ENCODE measurements at places on chromosomes 7 and 10.

GRCh38 chr10:4067931-4068561, 283.0 kb upstream of the KLF6 start:
- DNase-seq, result no peak

GRCh38 chr10:70479165-70479581, 606 bp downstream of the PALD1 start:
- DNase-seq, result no peak

GRCh38 chr10:10032991-10033390, 984.7 kb upstream of the CELF2 start:
- DNase-seq, result no peak

- DNase-seq, result no peak
Measured at GRCh38 chr7:22357311-22358175, 589 bp upstream of the RAPGEF5 start.

- no peak for DNase-seq
Measured at GRCh38 chr7:54299426-54299825, 242.7 kb upstream of the VSTM2A start.

- no peak for DNase-seq
Measured at GRCh38 chr7:20270371-20270770, 53.2 kb upstream of the MACC1 start.

DNA sequence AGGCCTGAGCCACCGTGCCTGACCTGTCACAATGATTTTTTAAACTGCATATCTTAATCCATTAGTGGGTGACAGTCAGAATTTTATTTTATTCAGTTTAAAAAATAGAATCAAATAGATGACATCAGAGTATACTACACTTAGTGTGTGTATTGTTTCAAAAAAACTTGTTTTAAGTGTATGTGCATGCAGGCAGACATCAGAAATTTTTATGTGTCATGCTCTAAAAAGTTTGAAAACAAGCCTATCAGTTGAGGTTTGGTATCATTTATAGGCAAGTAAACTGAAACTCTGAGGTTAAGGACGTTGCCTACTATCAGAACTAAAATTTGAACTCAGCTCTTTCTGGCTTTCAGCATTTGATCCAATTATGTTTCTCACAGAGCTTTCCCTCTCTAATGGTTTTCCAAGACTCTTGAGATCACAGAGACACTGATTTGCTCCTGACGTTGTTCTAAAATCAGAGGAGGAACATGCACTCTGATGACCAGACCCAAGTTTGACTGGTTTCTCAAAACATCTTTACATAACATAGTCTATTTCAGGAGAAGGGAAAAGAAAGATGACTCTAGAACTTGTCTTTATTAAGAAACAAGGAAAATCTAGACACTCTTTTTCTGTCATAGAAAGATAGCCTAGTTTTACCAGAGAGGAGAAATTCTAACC, 188.6 kb downstream of the AUTS2 start:
- DNase-seq, result no peak

DNA sequence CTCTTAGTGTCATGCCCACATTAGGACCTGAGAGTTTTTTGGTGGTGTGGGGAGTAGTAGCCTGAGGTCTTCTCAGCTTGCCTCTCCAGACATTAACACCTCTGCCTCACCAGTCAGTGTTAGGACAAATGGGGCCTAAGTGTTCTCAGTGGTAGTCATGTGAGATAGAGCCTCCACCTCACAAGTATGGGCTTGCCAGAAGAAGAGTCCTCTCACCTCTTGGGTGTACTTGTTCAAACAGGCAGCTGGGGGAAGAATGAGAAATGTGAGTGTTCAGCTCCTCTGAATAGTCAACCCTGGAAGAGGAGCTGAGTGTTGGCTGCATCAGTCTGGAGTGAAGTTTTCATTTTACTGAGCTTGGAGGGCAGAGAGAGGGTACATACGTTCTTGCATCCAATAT, 464.6 kb downstream of the POM121L12 start:
- no peak for DNase-seq

DNA sequence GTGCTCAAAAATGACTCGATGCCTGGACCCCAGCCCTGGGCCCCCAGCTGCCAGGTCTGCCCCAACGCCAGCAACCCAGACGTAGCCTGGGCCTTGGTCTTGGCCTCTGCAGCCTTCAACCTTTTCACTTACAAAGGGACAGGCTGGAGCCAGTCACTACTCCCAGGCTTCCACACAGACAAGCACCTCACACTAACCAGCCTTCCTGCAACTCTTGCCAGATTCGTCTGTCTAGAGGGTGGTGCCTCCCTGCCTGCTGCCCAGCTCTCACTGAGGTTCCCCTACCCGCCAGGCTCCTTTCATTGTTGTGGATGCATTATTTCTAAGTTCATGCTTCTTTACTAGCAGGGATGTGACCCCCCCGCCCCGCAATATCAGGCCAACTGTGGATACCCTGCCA, 56.3 kb downstream of the NUDCD3 start:
- DNase-seq, result no peak

- DNase-seq, result no peak
Measured at GRCh38 chr10:120607710-120608703, 151.0 kb downstream of the PLPP4 start.

DNA sequence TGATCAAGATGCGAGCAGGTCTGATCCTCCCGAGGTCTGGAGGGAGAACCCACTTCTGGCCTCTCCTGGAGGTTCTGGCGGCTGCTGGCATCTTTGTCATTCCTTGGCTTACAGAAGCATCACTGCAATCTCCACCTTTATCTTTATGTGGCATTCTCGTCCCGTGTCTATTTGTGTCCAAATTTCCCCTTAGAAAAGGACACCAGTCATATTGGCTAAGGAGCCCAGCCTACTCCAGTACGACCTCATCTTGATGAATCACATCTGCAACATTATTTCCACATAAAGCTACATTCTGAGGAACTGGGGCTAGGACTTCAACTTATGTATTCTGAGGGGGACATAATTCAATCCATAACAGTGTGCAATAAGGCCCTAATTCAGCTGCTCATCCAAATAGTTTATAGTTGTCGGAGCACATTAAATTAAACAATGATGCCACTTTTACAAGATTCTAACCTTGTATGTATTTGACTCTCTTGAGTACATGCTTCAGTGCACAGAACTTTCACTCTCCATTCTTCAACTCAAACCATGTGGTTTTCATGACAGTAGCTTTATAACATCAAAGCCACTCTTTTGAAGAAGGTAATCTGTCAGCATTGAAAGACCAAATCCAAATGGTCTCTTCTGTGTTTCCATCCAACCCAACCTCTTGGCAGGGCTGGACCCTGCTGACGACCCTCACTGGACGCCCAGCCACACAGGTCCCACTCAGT, 86.2 kb upstream of the DDC start:
- DNase-seq, result no peak

DNA sequence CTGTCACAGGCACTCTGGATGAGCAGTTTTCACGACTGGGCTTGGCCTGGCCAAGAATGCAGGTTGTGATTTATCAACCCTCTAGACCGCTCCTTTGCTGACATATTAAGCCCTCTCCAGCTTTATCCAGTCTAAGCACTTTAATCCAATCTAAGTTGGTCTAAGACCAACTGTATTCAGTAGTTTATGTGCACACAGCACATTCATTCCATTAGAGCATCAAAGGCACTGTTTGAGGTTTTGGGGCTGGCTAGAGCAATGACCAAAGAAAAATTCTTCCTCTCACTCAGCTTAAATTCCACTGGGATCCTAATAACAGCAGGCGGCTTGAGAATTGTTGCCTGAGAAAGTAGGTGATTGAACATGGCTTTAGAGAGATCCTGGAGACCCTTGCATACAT, 176.0 kb upstream of the INSYN2A start:
- no peak for DNase-seq

DNA sequence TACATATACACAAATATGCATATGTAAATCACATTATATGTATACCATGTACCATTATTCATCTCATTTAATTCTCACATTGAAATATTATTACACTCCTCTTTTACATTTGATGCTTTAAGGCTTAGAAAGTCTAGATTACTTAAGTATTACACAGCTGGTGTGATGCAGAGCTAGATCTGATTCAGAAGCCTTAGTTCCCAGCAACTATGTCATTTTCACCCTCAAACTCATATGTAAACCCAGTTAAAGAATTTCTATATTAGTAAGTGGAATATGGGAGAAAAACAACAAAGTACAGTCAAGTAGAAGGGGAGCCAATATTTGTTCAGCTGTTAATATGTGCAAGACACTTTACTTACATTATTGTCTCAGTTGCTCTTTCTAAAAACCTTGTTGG, 74.3 kb upstream of the CSTF2T start:
- no peak for DNase-seq

DNA sequence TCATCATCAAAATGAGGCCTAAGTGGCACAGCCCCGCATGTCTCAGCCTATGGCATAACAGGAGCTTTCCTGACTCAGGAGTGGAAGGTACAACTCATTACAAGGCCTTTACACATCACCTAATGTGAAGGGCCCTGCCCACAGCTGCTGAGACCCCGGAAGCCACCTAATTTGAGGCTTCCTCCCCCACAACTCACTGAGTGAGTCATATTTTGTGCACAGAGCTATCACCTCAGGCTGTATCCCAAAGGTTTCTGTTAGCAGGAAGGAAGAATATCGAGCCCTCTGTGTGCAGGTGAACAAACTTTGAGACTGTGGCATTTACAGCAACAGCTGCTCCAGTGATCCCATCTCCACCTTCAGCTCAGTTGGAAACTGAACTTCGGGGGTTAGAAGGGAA, 20.6 kb downstream of the HTR5A start:
- peak; percentile 18 for DNase-seq

DNA sequence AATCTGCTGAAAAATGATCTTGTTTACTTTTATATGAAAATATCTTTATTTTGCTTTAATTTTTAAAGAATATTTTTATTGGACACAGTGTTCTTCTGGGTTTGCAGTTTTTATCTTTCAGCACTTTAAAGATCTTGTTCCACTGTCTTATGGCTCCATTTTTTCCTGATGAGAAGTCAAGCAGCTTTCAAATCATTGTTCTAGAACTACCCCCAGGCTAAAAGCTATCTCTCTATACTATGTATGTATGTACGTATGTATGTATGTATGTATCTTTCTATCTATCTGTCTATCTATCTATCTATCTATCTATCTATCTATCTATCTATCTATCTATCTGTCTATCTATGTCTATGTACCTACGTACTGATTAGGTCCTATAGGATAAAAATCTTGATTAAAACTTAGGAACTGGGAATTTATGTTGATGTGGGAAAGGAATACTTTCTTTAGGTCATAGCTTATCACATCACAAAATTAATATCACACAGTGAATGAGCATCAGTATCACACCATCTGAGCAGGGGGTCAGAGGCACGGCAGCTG, 35.4 kb upstream of the TSPAN13 start:
- DNase-seq, result no peak

GRCh38 chr10:266974-267425, 131.7 kb downstream of the ZMYND11 start:
- DNase-seq, result no peak

DNA sequence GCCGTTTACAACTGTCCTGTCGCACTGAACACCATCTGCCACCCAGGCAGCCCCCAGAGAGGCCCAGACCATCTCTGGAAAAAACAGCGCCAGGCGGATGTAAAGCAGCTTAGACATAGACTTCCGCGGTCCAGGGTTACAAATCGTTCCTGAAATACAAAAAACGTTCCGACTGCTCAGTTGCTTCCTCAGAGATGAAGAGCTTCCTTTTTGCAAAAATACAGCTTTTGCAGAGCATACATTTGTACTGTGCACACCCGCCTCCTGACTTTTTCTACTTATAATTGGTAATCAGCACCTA, 11.4 kb downstream of the DAGLB start:
- no peak for DNase-seq

DNA sequence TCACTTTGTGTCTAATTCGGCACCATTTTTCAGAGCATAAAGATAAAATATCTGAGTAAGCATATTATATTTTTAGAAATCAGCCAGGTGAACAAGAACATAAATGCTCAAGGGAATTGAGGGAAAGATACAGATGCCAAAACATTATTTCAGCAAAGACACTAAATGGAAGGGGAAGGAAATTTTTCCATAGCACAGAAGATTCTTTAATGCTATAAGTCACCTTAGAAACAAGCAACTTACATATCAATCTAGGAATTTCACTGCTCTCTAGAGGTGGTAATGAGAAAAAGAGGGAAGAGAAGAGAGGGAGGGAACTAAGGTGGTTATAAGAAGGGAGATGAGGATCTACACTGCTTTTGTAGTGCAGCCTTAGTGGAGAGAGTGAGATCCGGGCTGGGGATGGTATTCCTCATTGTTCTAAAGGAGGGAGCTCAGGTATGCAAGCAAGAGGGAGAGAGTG, 20.4 kb downstream of the ZNF365 start:
- no peak for DNase-seq

DNA sequence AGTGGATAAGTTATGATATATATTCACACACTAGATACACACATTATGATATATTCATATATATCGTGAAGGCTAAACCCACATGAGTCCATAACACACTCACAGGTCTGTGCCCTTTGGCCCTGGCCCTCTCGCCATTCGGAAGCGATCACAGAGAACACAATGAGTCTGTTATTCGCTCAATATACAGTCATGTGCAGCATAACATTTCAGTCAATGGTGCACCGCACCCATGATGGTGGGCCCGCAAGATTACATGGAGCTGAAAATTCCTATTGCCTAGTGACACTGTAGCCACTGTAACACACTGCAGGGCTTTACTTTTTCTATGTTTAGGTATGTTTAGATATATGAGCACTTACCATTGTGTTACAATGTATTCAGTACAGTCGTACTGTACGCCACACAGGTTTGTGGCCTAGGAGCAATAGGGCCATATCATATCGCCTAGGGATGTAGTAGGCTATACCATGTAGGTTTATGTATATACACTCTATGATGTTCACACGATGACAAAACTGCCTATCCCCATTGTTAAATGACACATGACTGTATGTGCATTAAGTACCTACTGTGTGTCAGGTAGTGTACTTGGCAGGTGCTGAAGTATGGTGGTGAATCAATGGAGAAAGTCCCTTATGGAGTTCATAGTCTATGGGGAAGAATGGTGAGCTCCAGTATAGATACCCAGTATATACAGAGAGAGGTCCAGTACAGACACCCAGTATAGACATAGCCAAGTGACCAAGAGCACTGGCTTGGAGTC, 198.8 kb upstream of the KLF14 start:
- no peak for DNase-seq

GRCh38 chr7:139044813-139045794, 9.3 kb upstream of the ZC3HAV1L start:
- DNase-seq, result no peak

DNA sequence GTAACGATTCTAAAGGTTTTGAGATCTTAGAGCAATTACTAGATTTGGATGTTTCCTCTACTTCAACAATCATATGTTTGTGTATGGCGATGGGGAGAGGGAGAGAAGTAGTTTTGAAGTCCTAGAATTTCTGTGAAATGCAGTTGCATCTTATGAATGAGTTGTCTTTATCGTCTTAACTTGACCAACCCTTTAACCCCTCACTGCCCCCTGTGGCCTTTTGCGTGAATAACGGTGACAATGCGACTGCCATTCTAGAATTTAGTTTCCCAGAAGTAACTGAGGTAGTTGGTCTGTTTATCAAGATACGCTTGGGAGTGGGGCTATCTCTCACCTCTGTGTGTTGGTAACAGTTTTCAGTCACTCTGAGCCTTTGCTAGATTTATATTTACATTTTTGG, 204.6 kb downstream of the HDAC9 start:
- DNase-seq, result no peak
